A673 (cell line): ENCODE measurements at places on chromosomes 2 and 18.

GRCh38 chr2:13662055-13662454 is 945.3 kb downstream of the TRIB2 start:
- no peak for DNase-seq

- DNase-seq, result peak; percentile 61
Observed at GRCh38 chr2:143850084-143850483, 669.8 kb downstream of the ZEB2 start.

- DNase-seq, result peak; percentile 85
Observed at GRCh38 chr2:222364285-222364895, 60.0 kb upstream of the SGPP2 start.

DNA sequence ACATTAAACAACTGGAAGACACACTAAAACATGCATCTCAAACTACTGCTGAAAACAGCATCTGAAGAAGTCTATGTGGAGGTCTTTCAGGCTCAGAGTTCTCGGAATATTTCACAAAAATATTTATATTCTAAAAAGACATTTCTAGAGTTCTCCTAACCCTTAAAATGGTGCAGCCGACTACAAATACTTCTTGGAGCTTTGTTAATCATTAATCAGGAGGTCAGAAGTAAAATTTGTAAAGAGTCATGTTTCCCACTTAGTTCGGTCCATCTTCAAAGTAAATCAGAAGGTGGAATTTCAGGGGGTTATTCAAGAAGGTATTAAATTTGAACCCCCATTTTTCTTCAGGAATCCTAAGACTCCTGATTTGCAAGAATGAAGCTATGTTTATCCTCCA is 72.7 kb downstream of the FAM228A start:
- no peak for DNase-seq

GRCh38 chr18:27473318-27473717 is 288.2 kb upstream of the CHST9 start:
- no peak for DNase-seq

DNA sequence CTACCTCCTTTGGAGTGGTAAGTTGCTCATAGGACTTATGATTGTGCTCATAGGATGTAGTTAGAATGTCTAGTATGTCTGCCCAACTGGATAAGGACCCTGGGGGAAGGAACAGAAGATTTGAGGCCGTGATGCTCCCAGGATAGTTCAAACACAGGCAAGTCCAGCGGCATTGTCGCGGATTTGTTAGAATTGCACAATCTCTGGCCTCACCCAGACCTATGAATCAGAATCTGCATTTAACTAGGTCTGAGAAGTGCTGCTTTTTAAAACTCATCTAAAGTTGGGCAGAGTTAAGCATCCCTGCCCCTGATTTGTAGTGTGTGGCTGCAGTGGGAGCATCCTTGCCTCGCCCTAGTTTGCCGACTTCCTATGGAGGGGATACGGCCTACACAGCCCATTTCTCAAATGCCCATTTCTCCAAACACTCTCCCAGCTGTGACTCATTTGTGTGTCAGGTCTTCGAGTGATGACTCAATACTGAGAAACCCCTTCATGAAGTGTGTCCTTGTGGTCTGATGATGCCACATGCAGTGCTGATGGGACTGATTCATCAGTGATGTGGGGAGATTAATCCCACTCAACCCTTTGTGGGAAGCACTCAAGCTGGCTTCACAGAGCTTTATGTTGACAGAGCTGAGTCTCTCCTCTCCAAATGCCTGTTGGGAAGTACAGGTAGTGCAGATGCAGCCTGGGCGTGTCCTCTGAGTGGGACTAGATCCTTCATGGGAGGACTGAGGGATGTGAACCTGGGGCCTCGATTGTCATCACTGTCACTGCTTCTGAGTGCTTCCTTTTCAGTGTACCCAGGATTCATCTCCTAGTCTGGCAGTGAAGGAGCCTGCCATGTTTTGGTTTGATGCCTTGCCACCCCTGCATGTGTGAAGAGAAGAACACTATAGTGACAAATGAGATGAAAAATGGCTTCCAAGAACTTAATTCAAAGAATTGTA is 18.7 kb downstream of the SMIM21 start:
- DNase-seq, result peak; percentile 48

- no peak for DNase-seq
Observed at GRCh38 chr2:54029721-54030395, 59.1 kb upstream of the PSME4 start.

DNA sequence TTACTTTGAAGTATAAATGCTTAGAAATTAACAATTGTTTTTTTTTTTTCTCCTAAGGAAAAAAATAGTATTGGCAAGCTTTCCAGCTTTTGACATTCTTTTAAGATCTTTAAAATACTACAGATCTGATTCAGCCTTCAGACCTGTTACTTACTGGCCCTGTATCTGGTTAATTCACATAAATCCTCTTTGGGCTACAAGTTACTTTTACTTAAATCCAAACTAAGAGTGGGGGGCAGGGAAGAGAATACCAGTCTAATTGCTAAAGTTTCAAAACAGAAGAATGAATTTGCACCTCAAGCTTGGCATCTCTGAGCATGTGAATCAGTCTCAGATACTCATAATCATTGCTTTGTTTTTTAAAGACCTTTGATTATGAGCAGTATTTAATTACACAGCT is 386.3 kb downstream of the PARD3B start:
- DNase-seq, result no peak

DNA sequence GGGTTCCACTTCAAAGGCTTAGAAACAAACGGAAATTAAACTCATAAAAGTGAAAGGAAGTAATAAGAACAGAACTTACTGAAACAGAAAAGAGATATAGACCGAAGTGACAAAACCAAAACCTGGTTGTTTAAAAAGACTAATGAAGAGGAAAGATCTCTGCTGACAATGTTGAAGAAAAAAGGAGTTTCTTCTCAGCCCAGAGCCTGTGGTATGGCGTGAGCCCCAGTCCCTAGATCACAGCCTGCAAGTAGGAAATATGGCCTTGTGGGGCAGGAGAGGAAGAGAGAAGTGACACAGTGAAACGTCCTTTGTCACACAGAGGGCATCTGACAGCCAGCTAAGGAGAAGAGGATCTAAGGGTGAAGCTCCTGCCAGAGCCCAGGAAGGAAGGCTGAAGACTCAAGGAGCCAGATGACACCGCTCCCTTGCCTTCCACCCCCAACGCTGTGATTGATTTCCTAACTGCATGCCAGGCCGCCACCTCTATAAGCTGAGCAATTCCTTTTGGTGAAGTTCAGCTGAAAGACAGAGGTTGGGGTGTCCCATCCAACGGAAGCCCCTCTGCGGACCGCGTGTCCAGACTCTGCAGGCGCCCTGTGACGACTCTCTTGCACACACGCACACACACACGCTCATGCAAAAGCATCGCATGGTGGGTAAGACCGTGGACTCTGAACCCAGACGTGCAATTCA is 141.1 kb downstream of the HDAC4 start:
- DNase-seq, result no peak

- DNase-seq, result no peak
Observed at GRCh38 chr2:137939026-137939425, 25.2 kb upstream of the HNMT start.

DNA sequence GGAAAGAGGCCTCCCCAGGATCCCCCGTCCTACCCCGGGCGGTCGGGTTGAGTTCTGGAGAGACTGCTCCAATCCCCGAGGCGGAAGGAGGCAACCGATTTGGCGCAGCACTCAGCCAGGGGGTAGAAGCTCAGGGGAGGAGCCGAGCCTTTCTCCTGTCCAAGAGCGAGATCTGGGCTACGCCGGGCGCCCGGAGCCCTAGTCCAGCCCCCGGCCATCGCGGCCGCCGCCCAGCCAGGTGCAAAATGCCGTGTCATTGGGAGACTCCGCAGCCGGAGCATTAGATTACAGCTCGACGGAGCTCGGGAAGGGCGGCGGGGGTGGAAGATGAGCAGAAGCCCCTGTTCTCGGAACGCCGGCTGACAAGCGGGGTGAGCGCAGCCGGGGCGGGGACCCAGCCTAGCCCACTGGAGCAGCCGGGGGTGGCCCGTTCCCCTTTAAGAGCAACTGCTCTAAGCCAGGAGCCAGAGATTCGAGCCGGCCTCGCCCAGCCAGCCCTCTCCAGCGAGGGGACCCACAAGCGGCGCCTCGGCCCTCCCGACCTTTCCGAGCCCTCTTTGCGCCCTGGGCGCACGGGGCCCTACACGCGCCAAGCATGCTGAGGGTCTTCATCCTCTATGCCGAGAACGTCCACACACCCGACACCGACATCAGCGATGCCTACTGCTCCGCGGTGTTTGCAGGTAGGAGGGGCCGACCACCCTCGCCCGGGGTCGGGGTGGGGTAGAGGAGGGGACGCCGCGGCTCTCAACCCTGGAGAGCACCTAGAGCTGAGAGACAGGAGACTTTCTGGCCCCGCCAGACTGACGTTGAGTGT is at the start of gene DYSF:
TSS of gene DYSF (plus strand) at position 158 of the 817 bp plus-strand sequence.
- no peak for DNase-seq

DNA sequence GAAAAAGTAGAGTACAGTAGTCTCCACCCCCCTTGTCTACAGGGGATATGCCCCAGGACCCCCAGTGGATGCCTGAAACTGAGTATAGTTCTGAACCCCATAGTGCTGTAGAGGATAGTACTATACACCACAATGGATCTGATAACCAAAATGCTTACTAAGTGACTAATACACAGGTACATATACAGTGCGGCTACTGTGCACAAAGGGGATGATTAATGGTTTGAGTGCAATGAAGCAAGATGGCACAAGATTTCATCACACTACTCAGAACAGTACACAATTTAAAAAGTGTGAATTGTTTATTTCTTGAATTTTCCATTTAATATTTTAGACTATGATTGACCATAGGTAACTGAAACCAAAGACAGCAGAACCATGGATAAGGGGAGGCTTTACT is 446.9 kb upstream of the NRP2 start:
- DNase-seq, result no peak

DNA sequence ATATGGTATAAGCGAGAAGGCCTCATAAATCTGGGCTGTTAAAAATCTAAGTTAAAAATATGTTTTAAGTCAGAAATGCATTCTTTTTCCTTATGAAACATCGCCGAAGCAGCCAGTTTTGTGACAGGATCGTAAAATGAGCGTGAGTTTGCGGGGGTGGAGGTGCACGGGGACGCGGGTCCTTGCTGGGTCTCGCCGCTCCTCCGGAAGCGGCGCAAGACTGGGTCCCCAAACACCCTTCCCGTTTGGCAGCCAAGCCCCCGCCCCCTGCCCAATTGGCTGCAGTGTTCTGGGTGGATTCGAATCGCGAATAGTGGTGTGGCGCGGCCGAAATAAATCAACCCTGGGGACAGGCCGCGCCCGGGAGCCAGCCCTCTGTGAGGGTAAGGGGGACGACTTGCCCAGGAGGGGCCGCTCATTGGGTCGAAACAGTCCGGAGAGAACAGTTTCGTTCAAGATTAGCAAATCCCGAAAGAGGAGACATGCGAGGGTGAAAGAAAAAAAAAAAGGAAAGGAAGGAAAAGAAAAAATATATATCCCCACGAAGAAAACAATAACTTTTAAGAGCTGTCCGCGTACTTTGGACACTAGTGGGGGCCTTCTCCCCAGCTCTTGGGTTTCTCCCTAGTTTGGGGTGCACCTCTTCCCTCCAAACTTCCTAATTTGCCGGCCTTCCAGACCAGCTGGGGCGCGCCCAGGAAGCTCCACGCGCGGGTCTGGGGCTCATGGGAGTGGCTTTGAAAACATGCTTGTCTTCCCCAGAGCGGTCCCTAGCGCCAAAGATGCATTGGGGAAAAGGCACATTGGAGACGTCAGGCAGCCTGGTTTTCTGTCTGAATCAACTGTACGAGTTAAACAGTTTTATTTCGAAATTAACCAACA is 3.1 kb upstream of the GATA6 start:
- DNase-seq, result peak; percentile 32

GRCh38 chr18:55488473-55488872 is 99.5 kb downstream of the TCF4 start:
- DNase-seq, result no peak

DNA sequence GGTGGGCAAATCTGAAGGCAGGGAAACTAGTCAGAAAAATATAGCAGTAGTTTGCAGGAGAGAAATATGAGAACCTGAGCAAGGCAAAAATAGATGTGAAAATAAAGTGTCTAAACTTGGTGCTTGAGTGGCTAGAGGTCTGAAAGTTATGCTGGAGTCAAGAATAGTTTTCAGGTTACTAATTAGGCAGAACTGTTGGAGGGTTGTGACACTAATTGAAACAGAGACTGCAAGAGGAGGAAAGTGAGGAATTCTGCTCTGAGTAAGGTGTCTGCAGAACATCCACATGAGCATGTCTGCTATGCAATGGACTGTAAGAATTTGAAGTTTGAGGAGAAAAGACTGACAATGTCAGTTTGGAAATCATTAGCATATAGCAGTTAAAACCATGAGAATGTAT is 444.0 kb upstream of the LRRTM1 start:
- no peak for DNase-seq

- no peak for DNase-seq
Observed at GRCh38 chr18:62312851-62313250, 12.3 kb upstream of the TNFRSF11A start.

DNA sequence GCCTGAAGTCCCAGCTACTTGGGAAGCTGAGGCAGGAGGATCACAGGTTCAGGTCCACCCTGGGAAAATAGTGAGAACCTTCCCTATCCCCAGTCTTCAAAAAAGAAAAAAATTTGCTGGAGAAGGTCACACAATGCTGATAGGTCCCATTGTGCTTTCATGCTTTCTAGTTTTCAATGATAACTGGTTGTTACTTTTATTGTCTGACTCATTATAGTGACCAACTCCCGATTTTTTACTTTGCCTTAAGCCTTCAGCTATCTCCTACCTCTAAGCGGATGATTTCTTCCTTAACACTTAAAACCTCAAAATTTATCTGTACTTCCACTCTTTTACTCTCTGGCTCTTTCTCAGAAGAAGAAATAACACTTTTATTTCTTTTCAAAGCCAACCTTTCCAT is 17.3 kb downstream of the MSH2 start:
- DNase-seq, result no peak

DNA sequence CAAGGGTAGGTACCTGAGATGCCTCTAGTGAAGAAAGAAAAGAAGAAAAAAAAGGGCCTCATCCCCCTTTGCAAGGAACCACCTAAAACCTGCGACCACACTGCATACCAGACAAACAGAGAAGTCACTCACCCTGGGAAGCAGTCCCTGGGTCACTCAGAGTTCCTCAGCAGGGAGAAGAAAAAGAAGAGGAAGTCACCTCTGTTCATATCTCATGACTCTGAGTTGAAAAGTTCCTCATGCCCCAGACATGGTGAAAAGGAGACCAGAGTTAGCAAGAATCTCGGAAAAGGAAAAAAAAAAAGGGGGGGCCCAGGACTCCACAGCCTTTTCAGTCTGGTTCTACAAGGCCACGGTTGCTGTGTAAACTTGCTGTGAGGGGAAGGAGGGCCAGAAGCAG is 478.4 kb upstream of the NRXN1 start:
- no peak for DNase-seq

- no peak for DNase-seq
Observed at GRCh38 chr2:134946073-134946472, 27.5 kb downstream of the CCNT2 start.
